ENCODE measurements at places on chromosomes 16 and 17. TPM values are rescaled to one million over a fixed set of nuclear protein-coding genes. Genes with fewer than 3 reads are reported as not detected.

- DNase-seq = no peak
Observed at GRCh38 chr16:22424161-22424937, 49.9 kb upstream of the CDR2 start.

The EPX gene
- not detected for total RNA-seq

- no peak for DNase-seq
Observed at GRCh38 chr17:67375716-67376115, 1.4 kb upstream of the PITPNC1 start.

DNA sequence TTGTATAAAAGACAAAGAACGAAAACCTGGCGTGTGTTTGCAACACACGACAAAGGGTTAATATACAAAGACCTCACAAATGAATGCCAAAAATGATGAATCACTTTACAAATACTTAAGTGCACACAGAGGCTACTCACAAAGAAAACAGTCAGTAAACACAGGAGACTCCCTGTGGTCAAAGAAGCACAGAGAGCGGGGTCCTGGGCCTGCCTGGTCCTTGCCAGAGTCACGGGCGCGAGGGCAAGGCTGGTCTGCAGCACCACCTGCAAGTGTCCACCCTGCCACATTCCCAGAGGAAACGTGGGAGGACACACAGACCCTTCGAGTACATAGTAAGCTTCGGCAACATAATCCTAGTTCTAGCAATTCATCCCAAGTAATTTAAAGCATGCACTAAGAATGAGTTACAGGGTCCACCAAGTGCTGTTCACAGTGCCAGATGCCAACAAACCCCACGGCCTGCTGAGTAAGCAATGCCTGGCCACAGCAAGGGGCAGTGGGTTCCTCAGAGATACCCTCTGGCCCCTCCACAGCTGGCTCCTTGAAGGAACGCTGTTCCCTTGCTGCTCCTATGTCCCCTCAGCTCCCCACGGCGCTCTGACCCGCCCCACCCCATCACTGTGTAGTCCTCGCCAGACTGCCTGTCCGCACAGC lies 24.6 kb upstream of the FAAP100 start:
- no peak for DNase-seq

The DNAH2 gene
- 0.02 TPM for total RNA-seq

GRCh38 chr16:50548125-50548908 lies at the start of gene NKD1:
NKD1 (plus strand) TSS chr16:50548396; CDS start chr16:50548554, 158 bp downstream.
- peak; percentile 82 for DNase-seq

DNA sequence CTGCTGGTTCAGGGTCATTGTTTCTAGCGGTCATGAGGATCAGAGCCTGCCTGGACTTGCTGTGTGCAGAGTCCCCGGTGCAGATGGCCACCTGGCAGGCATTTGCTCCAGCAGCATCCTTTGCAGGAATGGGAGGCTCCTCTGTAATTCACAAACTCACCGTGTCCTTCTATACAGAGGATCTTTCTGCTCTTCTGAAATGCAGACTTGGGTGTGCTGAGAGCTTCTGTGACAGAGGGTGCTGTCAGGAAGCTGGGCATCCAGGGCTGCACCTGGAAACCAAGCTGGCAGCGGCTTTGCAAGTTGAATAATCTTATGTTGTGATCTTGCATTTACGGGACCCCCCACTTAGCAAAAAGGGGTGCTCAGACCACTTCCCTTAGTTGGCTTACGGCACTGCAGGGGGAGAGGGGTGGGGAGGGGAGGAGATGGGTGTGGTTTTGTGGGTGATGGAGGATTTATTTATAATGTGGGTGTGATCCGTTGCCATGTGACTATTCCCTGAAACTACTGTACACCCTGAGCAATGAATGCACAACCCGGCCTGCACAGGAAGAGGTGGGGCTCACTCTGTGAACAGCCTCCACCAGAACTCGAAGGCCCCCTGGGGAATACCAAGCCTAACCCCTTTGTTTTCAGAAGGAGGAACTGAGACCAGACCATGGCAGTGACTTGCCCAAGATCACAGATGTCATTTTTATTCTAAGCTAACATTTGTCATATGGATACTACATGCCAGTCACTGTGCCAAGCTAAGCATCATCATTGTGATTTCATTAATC lies 178.3 kb downstream of the PRKCB start:
- no peak for DNase-seq

DNA sequence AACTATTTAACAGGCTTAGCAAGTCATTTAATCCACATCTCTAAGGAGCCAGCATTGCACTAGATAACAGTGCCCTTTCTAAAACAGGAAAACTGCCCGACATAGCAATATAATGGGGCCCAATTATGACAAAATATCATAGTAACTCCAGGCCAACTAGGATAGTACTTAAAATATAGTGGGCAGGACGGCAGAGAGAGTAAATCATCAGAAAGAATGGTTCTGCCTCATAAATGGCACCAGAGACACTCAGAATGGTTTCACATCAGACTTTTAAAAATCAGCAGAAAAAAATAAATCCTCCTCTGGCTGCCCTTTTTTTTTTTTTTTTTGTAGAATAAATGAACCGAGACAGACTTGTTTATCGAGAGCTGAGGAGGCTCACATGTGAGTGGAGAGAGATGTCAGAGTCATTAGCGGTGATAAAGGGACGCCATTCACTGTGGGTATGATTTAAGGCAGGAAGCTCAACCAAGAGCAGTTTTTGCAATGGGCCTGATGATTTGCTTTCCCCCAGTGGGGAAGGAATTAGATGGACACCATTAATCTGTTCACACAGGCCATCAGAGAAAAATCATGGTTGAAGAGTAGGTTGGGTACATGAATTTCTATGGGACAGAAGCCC lies 62.6 kb downstream of the CPPED1 start:
- no peak for DNase-seq

DNA sequence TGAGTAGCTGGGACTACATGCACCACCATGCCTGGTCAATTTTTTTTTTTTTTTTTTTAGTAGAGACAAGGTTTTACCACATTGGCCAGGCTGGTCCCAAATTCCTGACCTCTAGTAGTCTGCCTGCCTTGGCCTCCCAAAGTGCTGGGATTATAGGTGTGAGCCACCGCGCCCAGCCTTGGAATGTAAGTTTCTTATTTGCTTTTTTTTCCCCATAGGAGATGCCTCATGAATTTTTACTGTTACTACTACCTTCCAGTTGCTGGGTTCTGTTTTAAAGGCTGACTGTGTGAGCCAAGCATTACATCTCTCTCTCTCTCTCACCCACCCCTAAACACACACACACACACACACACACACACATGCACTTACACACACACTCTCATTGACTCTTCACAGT lies 112.6 kb downstream of the RGS9 start:
- no peak for DNase-seq

The TRIM72 gene
- 1.4 TPM for total RNA-seq

The RAB26 gene
- total RNA-seq = 0.51 TPM

DNA sequence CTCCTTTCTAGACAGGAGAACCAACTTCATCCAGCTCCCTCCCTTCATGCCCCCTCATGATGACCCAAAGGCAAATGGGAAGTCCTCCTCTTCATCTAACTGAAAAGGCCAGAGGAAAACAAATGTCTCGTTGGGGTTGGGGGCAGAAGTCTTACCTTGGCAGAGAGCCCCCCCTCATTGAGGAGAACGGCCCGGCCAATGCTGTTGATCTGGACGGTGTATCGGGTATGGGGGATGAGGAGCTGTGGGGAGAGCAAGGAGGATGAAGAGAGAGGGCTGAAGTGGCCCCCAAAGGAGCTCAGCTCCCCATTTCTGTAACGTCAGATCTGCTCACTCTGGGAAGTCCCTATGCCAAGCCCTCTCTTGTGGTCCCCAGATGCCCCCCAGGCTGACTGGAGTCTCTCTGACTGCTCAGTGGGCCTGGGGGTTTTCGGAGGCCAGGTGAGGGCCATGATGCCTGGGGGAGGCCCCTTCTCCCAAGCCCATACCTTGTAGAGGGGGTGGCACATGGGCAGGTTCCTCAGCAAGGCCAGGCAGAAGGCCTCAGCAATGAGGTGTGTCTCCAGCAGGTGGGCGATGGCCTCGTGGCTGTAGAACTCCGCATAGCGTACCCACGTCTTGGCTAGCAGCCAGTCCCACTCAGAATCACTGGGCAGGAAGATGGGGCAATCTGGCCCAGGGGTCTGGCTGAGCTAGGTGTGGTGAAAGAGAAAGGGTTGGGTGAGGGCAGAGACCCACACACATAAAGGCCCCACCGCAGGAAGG lies 10.8 kb downstream of the ALOX12B start:
- no peak for DNase-seq

DNA sequence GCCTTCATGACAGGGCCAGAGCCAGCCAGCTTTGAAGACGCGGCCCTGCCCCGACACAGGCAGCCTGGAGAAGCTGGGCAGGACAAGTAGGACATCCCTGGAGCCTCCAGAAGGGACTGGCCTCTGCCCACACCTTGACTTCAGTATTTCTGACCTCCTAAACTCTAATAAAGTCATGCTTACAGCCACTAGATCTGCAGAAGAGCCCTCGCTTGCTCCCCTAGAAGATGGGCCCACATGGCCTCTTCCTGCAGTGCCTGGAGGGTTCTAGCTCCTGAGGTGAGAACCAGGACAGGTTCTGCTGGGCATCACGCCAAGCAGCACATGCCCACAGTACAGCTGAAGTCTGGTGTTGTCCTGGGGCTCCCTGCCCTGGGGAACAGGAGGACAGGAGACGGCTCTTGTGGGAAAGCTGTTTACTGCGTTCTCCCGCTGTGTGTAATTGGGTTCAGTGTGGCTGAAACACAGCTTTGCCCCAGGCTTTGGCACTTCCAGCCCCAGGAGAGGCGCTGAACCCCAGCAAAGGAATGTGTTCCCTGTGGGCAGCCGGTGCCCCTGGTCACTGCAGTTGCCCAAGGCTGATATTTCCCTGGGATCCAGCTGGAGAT lies 2.6 kb downstream of the APRT start:
- DNase-seq = no peak

DNA sequence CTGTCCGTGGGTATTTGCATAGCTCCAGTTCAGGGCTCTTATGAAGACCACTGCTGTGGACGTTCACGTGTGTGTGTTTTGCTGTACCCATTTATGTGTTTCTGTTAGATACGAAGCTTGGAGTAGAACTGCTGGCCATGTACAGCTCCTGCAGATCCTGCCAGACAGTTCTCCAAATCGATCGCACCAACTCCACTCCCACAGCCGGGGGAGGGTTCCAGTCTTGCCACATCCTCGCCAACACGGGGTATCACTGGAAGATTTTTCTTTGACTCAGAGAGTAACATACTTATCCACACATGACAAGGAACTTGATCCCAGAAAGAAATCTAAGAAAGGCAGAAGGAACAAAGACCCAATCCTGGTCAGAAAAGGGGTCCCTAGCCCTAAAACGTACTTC lies 37.4 kb downstream of the TMEM186 start:
- DNase-seq = no peak

GRCh38 chr16:81337097-81337496 lies 22.3 kb downstream of the GAN start:
- no peak for DNase-seq

The GCGR gene
- not detected for total RNA-seq

GRCh38 chr17:79951361-79952264 lies 84.1 kb downstream of the TBC1D16 start:
- DNase-seq = peak; percentile 62

The CLEC10A gene
- 3.5 TPM for total RNA-seq
